ENCODE measurements at places on chromosomes 4 and X. TPM values are rescaled to one million over a fixed set of nuclear protein-coding genes. Genes with fewer than 3 reads are reported as not detected.

Gene ATP6AP2
- 86.1 TPM for total RNA-seq

Gene TMPRSS11D
- not detected for total RNA-seq

Gene SLC16A2
- not detected for total RNA-seq

Gene SASH3
- 63.0 TPM for total RNA-seq
